Activated T-helper 1 cell treated with anti-CD3 and anti-CD28 coated beads, Interleukin-2, amount 50 U/mL, for 16 hours (primary cell): ENCODE measurements at places on chromosomes 7 and 10.

- no peak for DNase-seq
Observed at GRCh38 chr7:28018020-28018419, 162.6 kb downstream of the JAZF1 start.

- no peak for DNase-seq
Observed at GRCh38 chr10:62335326-62335725, 38.8 kb upstream of the ZNF365 start.

GRCh38 chr10:49644035-49644646, 30.3 kb downstream of the CHAT start:
- DNase-seq = no peak

GRCh38 chr10:26621889-26622711, 75.4 kb upstream of the PDSS1 start:
- DNase-seq = no peak

- no peak for DNase-seq
Observed at GRCh38 chr7:24902276-24902675, 77.7 kb downstream of the OSBPL3 start.

GRCh38 chr7:116161728-116162127, 48.6 kb upstream of the TES start:
- no peak for DNase-seq

DNA sequence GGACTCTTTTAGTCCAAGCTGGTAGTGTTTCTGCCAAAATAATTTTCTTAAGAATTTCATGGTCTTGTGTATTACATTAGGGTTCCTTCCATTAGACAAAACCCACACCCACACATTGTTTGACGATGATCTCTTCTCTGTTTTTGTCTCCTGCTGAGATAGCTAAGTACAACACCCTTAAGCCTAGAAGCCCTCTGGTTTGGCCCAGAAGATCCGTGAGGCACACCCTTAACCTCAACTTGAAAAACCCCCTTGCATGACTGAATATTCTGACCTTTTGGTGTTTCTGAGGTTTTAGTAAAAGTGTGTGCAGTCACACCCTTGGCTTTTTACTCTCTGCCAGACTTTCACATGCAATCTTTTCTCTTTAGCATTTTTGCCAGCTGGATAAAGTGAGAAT, 29.3 kb upstream of the ERCC6 start:
- no peak for DNase-seq
